SK-N-MC (cell line): ENCODE measurements at places on chromosomes 12 and 14.

DNA sequence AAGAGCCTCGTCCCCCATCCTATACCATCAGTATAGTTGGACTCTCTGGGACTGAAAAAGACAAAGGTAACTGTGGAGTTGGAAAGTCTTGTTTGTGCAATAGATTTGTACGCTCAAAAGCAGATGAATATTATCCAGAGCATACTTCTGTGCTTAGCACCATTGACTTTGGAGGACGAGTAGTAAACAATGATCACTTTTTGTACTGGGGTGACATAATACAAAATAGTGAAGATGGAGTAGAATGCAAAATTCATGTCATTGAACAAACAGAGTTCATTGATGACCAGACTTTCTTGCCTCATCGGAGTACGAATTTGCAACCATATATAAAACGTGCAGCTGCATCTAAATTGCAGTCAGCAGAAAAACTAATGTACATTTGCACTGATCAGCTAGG lies 13.6 kb downstream of the ARHGAP5 start:
- no peak for DNase-seq

DNA sequence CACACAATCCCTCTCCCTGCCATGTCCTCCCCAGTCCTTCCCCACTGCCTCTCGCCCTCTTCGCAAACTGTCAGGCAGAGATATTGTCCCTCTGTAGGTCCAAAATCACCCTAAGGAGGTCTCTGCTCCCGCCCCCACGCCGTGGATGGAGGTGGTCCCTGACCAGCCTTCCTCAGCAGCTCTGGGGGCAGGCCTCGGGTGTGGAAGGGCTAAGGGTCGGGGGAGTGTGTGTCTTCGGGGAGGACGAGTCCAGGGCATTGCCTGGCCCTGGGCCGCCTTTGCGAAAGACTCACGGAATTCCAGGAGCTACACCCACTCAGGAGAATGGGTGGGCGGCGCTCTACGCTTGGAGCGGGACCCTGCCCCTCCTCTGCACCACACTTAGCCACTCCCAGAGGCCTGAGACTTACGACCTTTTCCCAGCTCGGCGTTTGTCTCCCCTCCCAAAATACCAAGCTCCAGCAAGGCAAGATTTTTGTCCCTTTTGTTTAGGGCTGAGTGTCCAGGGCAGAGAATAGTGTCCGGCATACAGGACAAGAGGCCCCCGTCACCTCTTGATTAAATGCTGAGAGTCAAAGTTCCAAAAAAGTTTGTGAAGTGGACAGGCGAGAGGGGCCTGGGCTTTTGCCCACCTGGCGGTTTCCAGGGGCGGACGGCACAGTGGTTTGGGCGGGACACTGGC lies 881 bp downstream of the PYGL start:
- no peak for DNase-seq

DNA sequence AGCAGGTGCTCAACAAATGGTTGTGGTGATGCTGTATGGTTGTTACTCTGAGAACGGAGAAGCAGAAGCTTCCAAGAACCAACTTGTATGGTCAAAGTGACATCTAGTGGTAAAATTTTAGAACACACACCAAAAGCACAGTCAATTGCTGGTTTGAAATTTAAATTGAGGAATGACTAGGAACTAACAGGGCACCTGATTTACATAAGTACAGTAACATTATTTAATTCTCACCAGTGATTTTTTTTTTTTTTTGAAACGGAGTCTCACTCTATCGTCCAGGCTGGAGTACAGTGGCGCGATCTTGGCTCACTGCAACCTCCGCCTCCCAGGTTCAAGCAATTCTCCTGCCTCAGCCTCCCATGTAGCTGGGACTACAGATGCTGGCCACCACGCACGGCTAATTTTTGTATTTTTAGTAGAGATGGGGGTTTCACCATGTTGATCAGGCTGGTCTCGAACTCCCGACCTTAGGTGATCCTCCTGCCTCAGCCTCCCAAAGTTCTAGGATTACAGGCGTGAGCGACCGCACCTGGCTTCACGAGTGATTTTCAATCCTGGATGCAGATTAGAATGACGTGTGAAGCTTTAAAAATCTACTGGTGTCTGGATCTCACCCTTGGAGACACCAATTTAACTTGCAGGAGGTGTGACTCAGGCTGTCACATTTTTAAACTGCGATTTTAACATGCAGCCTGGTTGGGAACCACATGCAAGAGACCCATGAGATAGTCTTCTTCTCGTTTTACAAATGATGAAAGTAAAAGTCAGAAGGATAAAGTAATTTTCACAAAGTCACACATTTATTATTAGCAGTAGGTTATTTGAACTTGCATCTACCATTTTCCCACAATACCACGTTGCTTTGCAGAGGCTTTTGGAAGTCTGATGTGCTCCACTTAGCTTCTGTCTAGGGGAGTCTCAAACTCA lies 14.1 kb upstream of the NUMB start:
- DNase-seq: no peak

DNA sequence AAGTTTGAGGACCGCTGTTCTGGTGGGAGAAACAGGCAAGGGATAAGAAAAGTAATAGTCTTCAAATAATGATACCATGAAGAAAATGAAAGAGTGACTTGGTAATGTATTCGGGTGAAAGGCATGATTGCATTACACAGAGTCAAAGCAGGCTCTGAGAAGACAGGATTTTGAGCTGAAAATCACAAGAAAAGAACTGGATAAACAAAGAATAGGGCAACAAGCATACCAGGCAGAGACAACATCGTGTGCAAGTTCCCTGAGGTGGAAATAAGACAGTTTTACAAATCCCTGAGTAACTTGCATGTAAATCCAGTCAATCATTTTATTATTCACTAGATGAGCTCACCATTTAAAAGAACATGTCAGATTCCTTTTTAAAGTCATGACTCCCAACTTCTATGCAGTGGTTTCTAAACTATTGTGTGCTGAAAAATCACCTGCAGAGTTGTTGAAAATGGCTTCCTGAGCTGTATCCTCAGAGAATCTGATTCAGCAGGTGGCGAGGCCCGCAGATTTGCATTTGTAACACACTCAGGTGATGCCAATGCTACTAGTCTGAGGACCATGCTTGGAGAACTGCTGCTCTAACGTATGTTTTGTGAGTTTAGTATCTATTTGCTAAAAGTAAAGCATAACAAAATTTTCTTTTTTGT lies 133.0 kb upstream of the ABCD2 start:
- no peak for DNase-seq

DNA sequence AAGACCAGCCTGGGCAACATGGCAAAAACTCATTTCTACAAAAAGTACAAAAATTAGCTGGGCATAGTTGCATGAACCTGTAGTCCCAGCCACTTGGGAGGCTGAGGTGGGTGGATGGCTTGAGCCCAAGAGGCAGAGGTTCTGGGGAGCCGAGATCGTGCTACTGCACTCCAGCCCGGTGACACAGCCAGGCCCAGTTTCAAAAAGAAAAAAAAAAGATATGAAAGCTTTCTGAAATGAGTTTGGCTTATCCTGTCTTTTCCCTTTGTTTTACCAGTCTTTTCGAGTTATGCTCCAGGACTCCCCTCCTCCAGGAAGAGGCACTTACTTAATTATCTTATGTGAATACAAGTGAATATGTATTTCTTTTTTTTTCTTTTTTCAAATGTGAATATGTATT lies 3.2 kb downstream of the BBOF1 start:
- no peak for DNase-seq

DNA sequence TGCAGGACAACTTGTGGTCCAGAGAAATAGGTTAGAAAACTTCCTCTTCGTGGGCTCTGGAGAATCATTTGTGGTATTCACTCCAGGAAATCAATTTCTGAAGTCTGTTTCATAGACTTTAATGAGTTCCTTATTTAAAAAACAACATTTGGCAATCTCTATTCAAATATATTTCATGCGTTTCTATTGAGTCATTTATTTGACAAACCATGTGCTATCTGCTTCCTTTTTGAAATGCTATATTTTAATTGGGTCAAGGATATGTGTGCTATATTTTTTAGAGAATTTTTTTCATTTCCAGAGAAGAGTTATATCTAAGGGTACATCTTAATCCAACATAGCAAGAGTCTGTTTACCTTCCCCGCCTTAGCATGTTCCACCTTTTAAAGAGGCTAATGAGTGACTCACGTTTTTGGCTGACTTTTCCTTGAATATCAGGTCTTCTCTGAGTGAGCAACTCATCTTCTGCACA lies 252.4 kb upstream of the EGLN3 start:
- DNase-seq: no peak

GRCh38 chr12:39919790-39920189 lies 186.1 kb downstream of the SLC2A13 start:
- no peak for DNase-seq
